CD4-positive, alpha-beta T cell treated with Interleukin-12 subunit alpha and Interleukin-12 subunit beta, for 1 hour (primary cell): ENCODE measurements at places on chromosomes 4 and X.

- DNase-seq: no peak
Observed at GRCh38 chr4:37689353-37690095, 3.3 kb upstream of the RELL1 start.

- DNase-seq: no peak
Observed at GRCh38 chr4:25807102-25807728, 55.6 kb downstream of the SEL1L3 start.

GRCh38 chr4:8439168-8439567, 1.4 kb downstream of the ACOX3 start:
- DNase-seq: no peak

DNA sequence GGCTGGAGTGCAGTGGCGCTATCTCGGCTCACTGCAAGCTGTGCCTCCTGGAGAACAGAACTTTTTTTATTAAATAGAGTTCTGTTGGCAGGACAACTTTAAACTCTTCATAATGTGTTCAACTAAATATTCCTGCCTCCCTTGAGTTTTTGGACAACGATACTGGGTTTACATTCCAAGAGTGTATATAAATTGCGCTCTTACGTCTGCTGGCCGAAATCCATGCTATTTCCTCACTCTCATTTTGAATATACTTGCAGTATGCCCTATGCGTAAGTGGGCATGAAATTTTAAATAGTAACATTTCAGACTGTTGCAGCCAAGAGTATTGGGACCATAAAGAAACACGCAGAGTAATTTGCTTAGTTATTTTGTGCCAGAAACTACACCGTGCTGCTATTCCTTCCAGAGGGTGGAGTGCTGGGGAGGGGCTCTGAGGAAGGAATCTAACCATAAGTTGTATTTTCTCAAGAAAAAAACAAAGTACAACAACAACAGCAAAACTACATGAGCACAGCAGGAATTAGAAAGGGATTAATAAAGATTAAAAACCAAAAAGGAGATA, 480.0 kb downstream of the NLGN4X start:
- no peak for DNase-seq

GRCh38 chr4:41256131-41256739, 493 bp upstream of the UCHL1 start:
- no peak for DNase-seq

DNA sequence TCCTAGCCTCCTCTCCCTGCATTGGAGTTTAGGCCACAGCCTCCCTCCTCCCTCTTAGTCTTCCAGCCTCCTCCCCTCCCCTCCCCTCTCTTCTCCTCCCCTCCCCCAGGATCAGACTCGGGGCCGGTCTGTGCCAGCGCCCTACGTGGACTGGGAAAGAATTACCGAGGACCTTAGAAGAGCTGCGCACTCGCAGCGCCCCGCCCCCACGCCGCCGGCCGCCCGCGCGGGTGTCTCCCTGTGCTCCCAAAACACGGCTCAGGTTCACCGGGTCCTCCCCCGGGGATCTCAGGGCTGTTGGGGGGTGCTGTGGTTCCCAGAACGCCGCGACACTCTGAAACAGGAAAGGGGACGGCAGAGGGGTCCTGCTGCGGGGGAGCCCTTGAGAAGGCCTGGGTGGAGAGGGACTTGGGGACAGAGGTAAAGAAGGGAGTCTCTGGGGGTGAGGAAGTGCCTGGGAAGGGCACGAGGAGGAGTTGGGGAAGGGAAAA, 122.3 kb upstream of the TBL1X start:
- peak; percentile 67 for DNase-seq

GRCh38 chrX:25721564-25721963, 416.6 kb upstream of the MAGEB18 start:
- no peak for DNase-seq

DNA sequence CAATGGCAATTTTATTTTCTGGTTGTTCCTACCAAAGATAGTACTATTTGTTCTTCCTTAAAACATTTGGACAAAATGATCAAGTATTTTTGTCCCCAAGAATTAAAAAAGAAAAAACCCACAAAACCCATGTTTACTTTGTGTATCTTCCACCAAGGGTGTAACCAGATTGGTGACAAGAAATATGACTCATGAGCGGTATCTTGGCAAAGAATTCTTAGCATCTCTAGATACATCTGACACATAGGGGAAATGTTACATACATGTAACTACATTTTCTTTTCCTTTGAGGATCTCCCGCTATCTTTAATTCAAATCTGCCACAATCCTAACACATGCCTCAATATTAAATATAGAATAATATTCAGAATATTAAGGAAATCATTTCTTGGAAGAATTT, 78.7 kb downstream of the WDFY3 start:
- no peak for DNase-seq
